ENCODE measurements at places on chromosomes 11 and 22. TPM values are rescaled to one million over a fixed set of nuclear protein-coding genes. Genes with fewer than 3 reads are reported as not detected.

- peaks cover 27% of the 10 kb centered on the region for H3K27me3 ChIP-seq
- peaks cover 7% of the 10 kb centered on the region for H3K4me1 ChIP-seq
- no peak overlapping the region for H3K27ac ChIP-seq
- peak; percentile 74 for DNase-seq
- H3K36me3 ChIP-seq, result no peaks in the 10 kb centered on the region
- H3K4me3 ChIP-seq, result no peak overlapping the region
These were observed 14.5 kb upstream of the MS4A7 start for GRCh38 chr11:60363542-60364470.

RCOR2 gene
- 0.61 TPM for total RNA-seq

ACER3 gene
- total RNA-seq, result 10.2 TPM

GRCh38 chr22:18120857-18121256, 10.2 kb downstream of the TUBA8 start:
- peaks cover 13% of the 10 kb centered on the region for H3K4me1 ChIP-seq
- DNase-seq, result no peak
- H3K27me3 ChIP-seq, result no peaks in the 10 kb centered on the region

- no peaks in the 10 kb centered on the region for H3K4me1 ChIP-seq
- H3K27me3 ChIP-seq, result no peaks in the 10 kb centered on the region
These were observed 16.8 kb downstream of the CRY2 start for GRCh38 chr11:45864041-45864440.

GRCh38 chr11:87954476-87954875, 220.8 kb downstream of the RAB38 start:
- H3K27ac ChIP-seq, result no peak overlapping the region
- H3K27me3 ChIP-seq, result peaks cover 2% of the 10 kb centered on the region
- no peaks in the 10 kb centered on the region for H3K36me3 ChIP-seq

NAALADL1 gene
- 7.6 TPM for total RNA-seq

DNA sequence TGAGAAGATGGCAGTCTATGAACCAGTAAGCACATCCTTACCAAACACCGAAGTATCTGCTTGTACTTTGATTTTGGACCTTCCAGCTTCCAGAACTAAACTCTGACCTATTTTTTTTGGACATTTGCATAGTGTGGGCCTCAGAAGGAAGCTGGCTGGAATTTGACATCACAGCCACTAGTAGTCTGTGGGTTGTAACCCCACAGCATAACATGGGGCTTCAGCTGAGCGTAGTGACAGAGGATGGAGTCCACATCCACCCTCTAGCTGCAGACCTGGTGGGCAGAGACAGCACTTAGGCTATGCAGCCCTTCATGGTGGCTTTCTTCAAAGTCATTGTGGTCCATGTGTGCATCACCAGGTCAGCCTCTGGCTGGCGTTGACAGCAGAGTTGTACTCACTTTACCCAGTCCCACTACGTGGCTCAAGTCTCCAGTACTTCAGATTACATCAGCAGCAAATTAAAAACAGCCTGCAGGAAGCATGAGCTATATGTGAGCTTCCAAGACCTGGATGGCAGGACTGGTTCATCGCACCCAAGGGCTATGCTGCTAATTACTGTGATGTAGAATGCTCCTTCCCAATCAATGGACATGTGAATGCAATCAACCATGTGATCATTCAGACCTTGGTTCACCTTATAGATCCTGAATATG, 58.6 kb upstream of the VPREB1 start:
- peaks cover 32% of the 10 kb centered on the region for H3K27me3 ChIP-seq
- H3K36me3 ChIP-seq, result no peaks in the 10 kb centered on the region
- H3K27ac ChIP-seq, result no peak overlapping the region
- H3K4me1 ChIP-seq, result no peaks in the 10 kb centered on the region

WBP2NL gene
- 0.43 TPM for total RNA-seq
